ENCODE measurements at places on chromosomes 6 and 20.

DNA sequence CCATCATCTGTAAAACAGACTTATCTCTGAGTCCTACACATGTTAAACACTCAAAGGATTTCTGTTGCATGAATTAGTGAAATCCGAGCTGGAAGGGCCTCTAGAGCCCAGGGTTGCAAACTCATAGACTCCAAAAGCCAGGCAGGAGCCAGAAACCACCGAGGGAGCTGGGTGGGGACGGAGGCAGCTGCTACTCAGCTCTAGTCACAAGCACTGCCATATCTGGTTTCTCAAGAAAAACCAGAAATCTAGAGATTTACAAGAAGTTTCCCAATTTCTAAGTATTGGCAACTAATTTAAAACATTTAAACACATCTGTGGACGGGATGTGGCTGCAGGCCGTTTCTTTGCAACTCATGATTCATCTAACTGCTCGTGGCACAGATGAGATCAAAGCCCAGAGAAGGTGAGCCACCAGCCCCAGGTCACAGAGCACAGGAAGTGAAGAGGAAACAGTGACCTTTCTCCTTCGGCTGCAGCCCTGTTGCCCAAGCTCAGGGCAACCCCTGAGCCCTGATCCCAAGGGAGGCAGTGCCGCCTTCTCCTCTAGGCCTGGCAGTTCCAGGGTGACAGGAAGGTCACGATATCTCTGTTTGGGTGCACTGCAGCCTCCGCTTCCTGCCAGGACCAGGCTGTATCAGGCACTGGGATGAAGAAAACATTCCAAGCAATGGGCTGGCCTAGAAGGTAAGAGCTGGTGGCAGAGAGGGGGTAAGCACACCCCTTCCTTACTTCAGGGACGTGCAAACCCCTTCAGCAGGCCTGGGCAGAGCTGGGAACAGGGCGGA, 26.4 kb upstream of the PTGIS start:
- no peak for DNase-seq

DNA sequence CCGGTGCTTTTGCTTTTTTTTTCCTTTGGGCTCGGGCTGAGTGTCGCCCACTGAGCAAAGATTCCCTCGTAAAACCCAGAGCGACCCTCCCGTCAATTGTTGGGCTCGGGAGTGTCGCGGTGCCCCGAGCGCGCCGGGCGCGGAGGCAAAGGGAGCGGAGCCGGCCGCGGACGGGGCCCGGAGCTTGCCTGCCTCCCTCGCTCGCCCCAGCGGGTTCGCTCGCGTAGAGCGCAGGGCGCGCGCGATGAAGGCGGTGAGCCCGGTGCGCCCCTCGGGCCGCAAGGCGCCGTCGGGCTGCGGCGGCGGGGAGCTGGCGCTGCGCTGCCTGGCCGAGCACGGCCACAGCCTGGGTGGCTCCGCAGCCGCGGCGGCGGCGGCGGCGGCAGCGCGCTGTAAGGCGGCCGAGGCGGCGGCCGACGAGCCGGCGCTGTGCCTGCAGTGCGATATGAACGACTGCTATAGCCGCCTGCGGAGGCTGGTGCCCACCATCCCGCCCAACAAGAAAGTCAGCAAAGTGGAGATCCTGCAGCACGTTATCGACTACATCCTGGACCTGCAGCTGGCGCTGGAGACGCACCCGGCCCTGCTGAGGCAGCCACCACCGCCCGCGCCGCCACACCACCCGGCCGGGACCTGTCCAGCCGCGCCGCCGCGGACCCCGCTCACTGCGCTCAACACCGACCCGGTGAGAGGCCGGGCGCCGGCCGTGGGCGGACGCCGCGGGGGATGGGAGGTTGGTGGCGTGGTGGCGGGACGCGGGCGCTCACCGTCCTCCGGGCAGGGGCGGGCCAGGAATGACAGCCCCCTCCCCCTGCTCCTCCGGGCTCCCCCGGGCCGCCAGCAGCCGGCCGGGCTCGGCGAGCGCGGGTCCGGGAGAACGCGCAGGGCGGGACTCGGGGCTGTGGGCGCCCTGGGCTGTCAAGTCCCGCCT, 606 bp downstream of the ID4 start:
- no peak for DNase-seq

DNA sequence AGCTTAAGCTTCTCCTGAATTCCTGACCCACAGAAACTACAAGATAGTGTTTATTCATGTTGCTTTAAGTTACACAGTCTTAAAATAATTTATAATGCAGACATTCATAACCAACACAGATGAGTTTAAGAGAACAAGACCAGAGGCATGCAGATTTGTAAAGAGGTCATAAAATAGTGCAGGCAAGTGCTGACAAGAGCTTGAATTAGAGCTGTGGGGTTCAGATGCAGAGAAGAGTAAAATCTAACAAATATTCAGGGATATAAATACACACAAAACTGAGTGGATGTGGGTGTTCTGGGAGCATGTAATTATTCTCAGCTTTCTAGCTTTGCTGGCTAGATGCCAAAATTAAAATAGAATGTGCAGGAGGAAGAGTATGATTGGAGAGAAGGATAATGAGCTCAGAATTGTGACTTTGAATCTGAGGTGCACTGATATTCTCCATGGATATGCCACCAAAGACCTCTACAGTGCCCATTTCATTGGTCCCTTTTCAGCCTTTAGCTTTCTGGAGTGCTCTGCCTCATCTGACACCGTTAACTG, 291.9 kb upstream of the SGK1 start:
- no peak for DNase-seq

DNA sequence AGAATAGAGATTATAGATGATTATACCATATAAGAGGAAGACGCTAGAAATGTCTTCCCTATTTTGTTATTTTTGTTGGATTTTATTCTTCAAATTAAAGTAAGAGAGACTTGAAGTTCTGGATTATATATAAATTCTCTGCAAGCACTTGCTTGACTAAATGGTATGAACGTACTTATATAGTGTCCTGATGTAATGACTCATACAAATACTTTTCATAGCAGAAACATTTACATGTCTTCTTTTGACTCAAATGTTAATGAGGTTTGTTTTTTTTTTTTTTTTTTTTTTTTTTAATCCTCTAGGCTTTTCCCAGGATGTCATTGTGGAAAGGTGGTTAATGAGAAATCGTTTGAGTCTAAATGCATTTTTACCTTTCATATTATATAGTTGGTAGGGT, 55.0 kb downstream of the PDE7B start:
- no peak for DNase-seq

- DNase-seq, result no peak
Observed at GRCh38 chr6:167551628-167552257, 226.9 kb downstream of the TTLL2 start.

DNA sequence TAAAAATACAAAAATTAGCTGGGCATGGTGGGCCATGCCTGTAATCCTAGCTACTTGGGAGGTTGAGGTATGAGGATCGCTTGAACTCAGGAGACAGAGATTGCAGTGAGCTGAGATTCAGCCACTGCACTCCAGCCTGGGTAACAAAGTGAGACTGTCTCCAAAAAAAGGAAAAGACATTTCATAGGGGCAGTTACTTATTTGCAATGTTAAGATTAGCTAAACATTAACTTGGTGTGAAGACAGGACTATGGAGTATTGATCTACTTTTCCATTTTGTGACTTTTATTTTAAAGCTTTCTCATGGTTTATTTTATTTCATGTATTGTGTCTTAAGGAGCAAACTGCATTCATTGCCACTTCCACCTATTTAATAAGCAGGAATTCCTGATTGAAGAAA, 153.0 kb downstream of the UTRN start:
- no peak for DNase-seq

- no peak for DNase-seq
Observed at GRCh38 chr6:143107440-143107839, 46.8 kb downstream of the AIG1 start.

Data from bone marrow (tissue), 2 donors.